NCI-H2081 treated with DMSO at 0.1 percent for 48 hours (cell line): ENCODE measurements at places on chromosomes 5 and 9.

- no peak for DNase-seq
Measured at GRCh38 chr9:133118179-133118520, 2.9 kb downstream of the RALGDS start.

DNA sequence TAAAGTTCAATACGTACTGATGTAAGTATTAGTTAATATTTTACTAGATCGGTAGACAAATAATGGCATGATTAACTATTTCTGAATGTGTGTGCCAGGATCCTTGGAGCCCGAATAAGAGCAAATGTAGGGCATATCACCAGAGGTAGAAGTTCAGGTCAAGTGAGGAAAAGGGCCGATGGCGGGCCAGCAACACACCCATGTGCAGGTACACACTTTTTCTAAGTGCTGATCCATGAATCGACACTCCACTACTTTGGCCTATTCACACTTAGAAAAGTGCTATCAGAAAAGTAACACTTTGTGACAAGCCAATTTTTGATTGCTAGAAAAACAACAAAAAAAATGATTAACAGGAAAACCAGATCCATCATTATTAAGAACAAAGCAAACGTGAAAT is 150.3 kb downstream of the AUH start:
- no peak for DNase-seq

DNA sequence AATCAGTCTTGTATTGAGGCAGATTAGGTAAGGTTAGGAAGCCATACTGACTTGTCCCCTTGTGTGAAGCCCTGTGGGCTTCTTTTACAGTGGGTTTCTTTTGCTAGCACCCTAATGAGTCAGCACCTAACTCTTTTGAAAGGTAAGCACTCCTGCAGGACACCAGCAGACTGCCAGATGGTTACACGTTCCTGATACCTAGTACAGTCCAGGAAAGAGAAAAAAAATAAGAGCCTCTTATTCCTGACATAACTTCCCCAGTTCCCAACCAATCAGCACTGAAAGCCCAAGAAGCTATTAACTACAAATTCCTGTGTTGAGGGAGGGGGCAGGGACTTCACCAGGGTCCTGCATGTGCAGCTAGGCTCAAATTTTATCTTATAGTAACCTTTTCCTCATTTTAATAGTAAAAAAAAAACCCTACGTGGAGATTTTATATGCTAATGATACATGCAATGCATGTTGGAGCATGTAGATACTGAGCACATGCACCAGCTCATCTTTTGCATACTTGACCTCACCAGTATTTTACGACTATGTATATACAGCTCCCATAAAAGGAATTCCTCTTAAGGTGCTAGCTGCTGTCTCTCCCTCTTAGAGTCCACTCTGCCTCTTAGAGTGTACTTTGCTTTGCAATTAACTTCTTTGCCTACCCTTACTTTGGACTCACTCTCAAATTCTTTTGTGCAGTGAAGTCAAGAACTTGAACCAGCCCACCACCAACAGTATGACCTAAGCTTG is 84.7 kb upstream of the RORB start:
- no peak for DNase-seq

DNA sequence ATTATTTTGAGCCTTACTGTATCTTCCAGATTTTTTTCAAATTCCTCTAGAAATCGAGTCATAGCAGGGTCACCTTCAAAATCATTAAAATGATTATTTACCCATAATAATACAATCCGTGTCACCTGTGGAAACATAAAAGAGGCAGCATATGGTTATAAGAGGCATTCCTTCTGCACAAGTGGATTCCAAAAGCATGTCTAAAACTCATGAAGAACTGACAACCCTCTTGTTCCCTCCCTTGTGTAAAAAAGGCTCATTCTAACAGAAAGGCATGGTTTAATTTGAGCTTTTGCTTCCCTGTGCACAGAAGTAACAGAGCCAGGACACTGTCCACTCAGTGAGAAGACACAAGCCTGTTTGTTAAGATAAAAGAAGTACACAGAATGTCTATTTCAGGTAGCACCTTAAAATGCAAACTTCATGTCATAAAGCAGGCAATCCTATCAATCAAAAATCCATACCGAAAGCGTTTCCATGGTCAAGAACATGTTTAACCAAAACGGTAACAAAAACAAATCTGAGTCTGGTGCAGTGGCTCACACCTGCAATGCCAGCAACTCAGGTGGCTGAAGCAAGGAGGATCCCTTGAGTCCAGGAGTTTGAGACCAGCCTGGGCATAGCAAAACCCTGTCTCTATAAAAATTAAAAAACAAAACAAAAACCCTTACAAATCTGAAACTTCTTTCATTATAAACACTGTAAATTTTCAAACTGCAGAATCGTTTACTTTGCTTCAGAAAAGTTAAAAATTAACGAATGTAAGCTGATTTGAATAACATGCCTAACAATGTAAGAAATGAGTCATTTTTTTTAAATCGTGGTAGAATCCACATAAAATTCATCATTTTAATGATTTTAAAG is 139.3 kb downstream of the RAPGEF6 start:
- DNase-seq: no peak

DNA sequence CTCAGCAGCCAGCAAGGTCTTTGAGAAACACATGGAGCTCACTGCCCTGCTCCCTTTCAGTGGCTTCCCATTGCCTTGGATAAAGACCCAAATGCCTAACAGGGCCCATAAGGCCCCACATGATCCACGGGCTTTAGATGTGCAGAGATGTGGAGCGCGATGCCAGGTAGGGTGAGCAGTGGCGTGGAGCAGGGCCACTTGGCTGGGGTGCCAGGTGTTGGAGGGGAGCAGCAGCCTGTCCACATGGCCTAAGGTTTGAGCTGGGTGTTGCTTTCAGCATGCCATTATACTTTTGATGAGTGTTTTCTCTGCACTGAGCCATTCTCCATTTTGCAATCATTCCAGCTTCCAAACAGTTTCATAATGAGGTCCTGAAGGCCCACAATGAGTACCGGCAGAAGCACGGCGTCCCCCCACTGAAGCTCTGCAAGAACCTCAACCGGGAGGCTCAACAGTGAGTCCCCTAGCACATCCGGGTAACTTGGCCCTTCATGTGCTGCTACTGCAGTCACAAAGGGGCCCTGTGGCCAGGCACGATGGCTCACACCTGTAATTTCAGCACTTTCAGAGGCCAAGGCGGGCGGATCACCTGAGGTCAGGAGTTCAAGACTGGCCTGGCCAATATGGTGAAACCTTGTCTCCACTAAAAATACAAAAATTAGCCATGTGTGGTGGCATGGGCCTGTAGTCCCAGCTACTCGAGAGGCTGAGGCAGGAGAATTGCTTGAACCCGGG is 11.1 kb downstream of the GLIPR2 start:
- no peak for DNase-seq
